CD4-positive, alpha-beta T cell treated with Interleukin-17A for 1 hour (primary cell): ENCODE measurements at places on chromosomes 7 and 10.

GRCh38 chr10:6186894-6187256 lies 15.9 kb upstream of the PFKFB3 start:
- no peak for DNase-seq

GRCh38 chr7:137287651-137288258 lies 55.8 kb downstream of the PTN start:
- DNase-seq, result no peak

GRCh38 chr7:55365205-55365674 lies at the start of gene LANCL2:
LANCL2 (plus strand) TSS chr7:55365337; CDS start chr7:55366026, 689 bp downstream.
- peak; percentile 57 for DNase-seq

- no peak for DNase-seq
Measured at GRCh38 chr7:101784292-101785127, 32.9 kb upstream of the CUX1 start.

DNA sequence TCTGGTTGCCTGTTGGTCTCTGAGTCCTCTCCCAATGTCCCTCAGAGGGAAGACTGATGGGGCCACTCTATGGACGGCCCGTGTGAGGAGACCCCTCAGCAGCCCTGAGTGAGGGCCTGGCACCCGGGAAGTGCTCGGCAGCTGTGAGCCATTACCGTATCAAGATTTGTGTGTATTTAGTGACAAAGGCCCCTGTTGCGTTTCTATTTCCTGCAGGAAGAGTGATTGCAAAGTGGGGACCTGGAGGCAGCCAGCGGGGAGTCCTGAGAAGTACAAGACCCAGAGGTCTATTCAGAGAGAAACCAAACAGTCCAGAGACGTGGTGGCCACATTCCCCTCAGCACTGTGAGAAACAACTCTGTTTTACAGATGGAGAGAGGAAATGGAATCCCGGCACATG lies 51.1 kb upstream of the CHST15 start:
- no peak for DNase-seq

GRCh38 chr7:159231017-159231416 lies 86.3 kb upstream of the VIPR2 start:
- DNase-seq, result no peak

GRCh38 chr10:43682956-43683355 lies 34.3 kb upstream of the ZNF32 start:
- DNase-seq, result no peak

DNA sequence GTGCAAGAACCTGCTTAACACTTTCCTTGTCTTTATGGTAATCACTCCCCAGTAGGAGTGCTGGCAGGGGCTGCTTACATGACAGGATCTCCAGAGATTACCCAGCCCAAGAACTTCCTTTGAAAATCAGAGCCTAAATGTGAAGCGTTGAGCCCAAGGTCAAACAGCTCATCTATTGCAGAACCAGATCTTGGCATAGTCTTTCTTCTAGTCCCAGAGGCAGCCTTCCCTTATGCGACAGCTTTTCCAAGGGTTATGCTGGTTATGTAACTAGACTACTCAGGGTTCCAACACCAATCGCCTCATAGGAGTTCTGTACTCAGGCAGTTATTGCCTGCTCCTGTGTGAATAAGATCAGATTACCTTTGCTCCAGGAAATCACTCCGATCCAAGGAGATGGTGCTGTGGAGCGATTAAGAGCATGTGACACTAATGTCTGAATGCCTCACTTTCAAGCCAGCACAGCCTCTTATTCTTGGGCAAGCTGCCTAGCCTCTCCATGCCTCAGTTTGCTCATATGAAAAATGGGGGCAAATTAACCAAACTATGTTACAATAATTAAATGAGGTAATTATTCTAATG lies 8.4 kb upstream of the LGI1 start:
- no peak for DNase-seq

- no peak for DNase-seq
Measured at GRCh38 chr7:72078301-72078700, 333.8 kb downstream of the CALN1 start.

DNA sequence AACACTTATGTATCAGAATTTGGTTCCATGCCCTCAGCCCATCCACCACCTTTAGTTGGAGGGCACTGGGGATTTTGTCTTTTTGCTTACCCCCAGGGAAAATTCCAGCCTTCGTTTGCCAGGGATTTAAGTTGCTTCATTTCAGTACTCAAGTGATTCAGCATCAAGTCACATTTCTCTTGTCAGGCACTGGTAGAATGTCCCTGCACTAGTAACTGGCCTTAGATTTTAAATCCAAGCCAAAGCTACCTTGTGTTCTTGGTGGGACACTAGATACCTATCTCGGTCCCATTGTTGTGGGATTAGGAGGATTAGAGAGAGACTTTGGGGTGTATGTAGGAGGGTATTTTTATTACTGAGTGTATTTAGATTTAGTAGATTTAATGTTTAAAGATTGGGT lies 613.1 kb downstream of the SUGCT start:
- no peak for DNase-seq

DNA sequence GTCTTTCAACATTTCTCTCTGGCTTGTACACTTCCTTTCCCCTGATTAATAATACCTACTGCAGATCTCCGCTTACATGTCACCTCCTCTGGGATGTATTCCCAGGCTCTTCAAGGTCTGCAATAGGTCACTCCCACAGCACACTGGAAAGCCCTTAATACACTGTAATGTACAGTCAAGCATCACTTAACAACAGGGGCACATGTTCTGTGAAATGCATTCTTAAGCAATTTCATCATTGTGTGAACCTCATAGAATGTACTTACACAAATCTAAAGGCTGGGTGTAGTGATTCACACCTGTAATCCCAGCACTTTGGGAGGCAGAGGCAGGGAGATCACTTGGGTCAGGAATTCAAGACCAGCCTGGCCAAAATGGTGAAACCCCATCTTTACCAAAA lies 1.9 kb downstream of the COX15 start:
- no peak for DNase-seq
